ENCODE measurements at places on chromosomes 7 and 10. TPM values are rescaled to one million over a fixed set of nuclear protein-coding genes. Genes with fewer than 3 reads are reported as not detected.

GRCh38 chr10:110815354-110816004, 56.2 kb upstream of the PDCD4 start:
- no peak for DNase-seq

GRCh38 chr10:18238870-18239485, 98.8 kb downstream of the CACNB2 start:
- no peak for DNase-seq

Gene SLC13A4
- not detected for total RNA-seq

Gene MOGAT3
- not detected for total RNA-seq

Gene CCL24
- total RNA-seq = not detected

All from uterus (tissue), 4 donors.